ENCODE measurements at places on chromosomes 1 and 21.

- no peak for DNase-seq
These were observed 5.5 kb upstream of the ELOVL1 start for GRCh38 chr1:43373066-43373940.

DNA sequence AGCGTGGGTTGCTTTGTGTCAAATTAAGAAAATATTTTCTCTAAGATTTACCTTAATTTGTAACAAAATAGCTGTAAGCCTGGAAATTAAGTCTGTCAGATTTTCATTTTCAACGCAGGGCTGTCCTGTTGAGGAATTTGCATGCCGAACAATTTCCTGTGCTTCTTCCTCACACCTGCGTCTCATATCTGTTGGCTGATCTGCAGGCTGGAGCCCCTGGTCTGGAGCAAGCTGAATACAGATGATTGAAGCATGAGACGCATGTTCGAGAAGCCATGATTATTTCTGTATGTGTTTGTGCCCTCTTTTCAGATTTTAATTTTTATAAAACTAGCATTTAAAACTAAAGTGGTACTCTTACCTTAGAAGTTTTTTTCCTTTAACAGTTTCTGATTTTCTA is 9.8 kb downstream of the MIXL1 start:
- no peak for DNase-seq

- DNase-seq, result no peak
These were observed 52.8 kb downstream of the TOMM20 start for GRCh38 chr1:235075777-235076308.

DNA sequence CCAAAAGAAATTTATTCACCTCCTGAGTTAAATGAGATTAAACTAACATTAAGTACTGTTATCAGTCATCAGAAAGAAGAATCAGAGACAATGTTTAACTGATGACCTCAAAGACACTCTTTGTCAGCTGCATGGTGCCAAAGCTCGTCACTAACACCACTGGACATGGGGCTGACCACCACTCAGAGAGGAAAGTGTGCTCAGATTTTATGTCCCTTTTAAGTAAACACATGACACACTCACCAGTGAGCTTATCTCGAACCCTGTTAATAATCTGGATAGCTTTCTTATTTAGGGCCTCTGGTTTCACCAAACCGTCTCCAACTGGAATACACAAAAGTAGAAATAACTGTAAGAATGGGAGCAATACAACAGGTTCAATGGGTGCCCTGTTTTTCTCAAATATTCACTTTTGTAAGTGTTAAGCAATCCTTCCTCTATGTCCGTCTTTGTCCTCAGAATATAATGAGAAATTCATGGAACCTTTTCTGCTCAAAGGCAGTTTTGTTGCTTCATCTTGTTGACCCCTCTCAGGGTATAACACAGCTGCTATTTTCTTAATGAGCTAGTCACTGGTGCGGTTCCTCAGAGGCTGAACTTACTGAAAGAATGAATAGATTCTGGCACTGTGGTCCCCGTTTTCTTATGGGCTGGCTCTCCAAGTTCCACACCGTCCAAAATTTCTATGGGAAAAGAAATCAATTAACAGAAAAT is 9.5 kb upstream of the EXOSC10 start:
- no peak for DNase-seq

GRCh38 chr1:61088163-61088974 is 6.0 kb downstream of the NFIA start:
- no peak for DNase-seq

- DNase-seq, result no peak
These were observed 31.5 kb downstream of the PHC2 start for GRCh38 chr1:33399375-33399774.

DNA sequence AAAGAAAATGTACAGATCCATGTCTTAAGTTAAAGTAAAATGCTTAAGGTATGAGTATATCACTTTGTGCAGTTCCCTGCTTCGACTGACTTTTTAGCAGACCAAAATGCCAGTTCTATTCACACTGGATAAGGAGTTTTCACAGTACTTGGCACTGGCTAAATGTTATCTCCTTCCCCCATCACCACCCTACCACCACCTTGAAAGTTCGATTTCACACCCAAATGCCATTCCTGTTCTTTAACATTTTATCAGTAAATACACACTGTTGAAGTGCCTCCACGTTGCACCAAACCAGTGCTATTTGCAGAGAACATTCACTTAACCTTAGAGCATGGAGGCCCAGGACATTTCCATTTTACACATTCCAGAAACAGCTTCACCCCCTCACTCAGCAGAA is 100.0 kb downstream of the URB2 start:
- no peak for DNase-seq

GRCh38 chr1:119866451-119866850 is 29.9 kb downstream of the ADAM30 start:
- no peak for DNase-seq

- DNase-seq, result no peak
These were observed 29.5 kb downstream of the C21orf91 start for GRCh38 chr21:17789656-17790055.

DNA sequence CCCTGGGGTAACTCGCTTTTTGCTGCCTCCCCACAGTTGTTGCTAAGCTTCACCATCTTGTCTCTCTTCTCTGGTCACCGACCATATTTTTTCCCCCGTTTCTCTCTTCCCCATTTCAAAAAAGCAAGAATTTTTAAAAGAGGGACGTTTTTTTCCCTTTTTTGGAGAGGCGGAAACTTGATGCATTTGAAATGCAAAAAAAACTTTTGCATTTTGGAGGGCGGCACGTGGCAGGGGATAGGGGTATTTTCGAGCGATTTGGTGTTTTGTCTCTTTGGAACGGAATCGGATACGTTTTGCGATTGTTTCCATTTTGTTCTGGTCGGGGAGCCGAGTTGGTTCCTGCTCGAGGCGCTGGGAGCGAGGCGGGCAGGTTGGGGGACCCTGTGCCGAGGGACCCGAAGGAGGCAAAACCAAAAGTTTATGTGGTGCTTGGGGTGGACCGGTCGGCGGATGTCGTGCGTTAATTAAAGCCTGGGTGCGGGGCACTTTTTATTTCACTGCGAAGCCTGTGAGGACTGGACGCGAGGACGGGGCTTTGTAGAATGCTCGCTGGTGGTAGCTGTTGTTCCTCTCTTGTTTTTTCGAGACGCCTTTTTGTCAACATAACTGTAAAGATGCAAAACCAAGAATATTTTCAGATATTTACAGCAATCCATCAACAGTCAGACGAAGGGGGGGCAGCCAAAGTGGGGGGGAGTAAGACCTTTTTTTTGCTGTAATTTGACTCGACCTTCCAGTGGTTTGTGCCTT is 884 bp downstream of the H3-3A start:
- no peak for DNase-seq

DNA sequence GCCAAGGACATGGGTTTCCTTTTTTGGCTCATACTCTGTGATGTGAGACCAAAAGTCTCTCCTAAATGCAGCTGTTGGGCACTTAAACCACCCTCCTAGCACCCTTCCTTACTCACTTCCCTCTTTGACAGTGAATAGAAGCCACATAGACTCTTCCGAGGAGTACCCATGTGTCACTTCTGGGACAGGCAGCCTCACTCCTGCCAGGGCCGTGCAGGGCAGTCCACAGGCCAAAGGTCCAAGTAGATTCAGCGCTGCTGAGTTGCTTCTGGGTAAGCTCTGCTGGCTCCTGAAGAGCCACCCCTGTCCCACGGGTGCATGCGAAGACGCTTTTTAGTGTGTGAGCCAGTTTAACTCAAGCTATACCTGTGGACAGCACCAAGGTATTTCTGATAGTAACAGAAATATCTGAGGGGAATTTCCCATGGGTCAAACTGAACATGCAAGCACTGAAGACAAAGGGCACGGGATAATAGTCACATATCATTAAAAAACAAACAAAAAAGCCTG is 36.8 kb upstream of the BMP8B start:
- no peak for DNase-seq

GRCh38 chr21:24046829-24047443 is 1560.3 kb downstream of the MRPL39 start:
- no peak for DNase-seq

GRCh38 chr1:159922511-159923202 is 2.6 kb downstream of the TAGLN2 start:
- no peak for DNase-seq

- DNase-seq, result no peak
These were observed 281.1 kb downstream of the MRPL39 start for GRCh38 chr21:25326181-25326580.

- no peak for DNase-seq
These were observed 399.0 kb downstream of the KCNT2 start for GRCh38 chr1:196209265-196209664.

GRCh38 chr1:12549460-12550349 is 68.3 kb downstream of the DHRS3 start:
- no peak for DNase-seq

DNA sequence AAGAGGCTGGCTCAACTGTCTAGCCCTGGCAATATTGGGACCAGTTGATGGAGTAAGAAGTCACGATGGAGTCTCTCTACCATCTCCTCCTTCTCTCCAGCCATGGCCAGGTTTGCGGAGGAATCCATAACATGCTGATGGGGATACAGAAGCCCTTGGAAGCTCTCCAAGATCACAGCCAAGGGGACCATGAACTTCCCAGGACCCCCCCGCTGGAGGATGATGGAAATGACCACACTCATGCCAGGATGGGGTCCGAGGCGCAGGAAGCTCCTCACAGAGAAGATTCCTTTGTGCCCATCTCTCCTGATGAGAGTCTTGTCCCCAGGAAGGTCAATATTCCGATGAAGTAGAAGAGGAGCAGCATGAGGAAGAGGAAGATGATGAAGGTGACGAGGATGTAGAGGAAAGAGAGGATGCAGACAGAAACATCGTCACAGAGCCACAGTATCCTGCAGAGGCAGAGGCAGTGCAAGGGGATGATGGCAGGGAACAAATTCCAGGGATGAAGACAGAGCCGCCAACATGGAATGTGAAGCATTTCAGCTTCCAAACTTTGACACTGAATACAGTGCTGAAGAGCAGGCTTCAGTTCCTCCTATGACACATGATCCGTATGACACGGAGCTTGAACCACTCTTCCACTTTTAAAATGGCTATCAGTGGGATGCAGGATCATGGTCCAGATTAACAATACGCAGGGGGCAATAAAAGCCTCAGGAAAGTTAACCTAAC is 57.9 kb upstream of the EDN2 start:
- no peak for DNase-seq

DNA sequence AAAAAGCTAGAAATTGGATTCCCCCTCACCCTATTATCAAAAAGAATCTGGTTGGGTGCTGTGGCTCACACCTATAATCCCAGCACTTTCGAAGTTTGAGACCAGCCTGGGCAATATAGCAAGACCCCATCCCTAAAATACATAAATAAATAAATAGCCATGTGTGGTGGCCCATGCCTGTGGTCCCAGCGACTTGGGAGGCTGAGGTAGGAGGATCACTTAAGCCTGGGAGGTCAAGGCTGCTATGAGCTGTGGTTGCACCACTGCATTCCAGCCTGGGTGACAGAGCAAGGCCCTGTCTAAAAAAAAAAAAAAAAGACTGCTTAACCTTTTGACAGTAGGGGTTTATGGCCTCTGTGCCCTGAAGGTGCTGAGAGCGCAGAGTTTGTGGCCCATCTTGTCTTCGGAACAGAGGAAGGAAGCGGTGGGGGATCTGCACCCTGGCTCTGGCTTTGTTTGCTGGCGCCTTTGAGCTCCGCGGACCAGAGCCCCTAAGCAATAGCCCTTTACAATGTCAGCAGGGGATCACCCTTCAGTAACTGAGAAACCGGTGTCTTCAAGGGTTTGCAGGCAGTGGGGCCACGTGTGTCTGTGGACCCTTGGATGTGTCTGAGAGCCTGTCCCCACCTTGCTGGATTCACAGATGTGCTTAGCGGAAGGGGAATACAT is 22.1 kb downstream of the SLC2A7 start:
- DNase-seq, result no peak

DNA sequence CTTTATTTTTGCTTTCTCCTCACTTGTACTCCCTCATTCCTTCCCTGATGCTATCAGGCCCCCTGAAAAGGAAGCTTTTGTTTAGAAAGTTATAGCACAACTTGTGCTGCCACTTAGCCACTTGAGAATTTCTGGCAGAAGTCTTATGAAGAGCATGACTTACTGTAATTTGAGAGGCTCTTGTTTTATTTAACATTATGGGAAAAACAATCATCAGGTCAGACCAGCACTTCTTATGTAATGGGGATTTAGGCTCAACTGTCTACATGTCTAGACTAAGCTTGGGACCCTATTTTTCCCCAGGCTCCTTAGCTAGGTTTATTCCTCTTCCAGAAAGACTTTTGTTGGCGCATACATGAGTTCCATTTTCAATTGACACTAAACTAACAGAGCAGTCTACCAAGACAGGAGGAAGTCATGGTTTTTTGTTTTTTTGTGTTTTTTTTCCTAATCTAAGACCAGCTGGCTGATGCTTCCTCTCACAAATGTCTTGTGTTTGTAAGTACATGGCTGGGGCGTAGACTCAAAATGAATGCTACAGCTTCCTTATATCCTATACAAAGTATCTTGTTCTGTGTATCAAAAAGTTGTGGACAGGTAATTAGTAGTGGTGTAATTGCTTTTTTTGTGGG is 31.5 kb downstream of the TNFSF4 start:
- DNase-seq, result no peak

- DNase-seq, result no peak
These were observed 109.8 kb downstream of the KCNK2 start for GRCh38 chr1:215192306-215192705.

DNA sequence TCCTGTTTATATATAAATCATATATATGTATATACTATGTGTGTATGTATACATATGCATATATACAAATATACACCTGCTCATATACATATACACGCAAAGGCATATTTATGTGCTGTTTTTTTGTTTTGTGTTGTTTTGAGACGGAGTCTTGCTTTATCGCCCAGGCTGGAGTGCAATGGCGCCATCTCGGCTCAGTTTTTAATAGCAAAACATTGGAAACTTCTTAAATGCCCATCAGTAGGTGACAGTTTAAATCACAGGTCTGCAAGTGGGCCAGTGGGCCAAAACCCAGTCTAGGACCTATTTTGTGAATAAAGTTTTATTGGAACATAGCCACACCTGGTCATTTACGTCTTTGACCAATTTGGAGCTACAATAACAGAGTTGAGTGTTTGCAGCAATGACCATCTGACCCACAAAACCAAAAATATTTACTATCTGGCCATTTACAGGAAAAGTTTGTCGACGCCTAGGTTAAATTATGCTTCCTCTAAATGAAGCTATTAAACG is 132.3 kb downstream of the TOMM20 start:
- DNase-seq, result no peak

DNA sequence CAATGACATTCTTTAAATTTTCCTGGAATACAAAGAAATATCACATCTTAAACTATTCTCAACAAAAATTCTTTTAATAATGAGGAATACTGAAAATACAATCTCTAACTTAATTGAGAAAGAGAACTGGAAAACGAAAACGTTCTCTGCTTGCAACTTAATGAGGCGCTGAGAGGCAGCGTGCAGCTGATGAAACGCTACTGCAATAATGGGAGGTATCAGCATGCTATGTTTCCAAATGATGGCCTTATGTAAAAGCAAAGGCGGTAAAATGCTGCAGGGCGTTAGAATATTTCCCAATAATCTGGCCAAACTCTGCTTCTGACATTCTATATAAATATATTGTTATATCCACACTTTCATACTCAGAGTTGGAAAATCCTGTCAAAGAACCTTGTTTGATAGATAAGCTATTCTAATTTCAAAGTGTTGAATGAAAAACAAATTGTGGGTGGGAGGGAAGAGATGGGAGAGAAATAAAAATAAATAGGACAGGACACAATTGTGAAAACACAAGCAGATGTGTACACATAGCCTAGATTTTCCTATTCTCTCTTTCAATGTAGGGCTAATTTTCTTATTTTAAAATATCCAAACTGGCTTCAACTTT is 70.9 kb downstream of the APP start:
- no peak for DNase-seq

All from stimulated activated CD4-positive, alpha-beta T cell treated with anti-CD3 and anti-CD28 coated beads, Interleukin-1b, Interleukin-23, amount 100 ng/mL, for 1 hour (primary cell).